Adipocyte (in vitro differentiated cells): ENCODE measurements at places on chromosomes 3 and 15.

- peak; percentile 92 for DNase-seq
Measured at GRCh38 chr15:40320931-40321371, 2.5 kb upstream of the INAFM2 start.

- DNase-seq: no peak
Measured at GRCh38 chr3:134991003-134991402, 195.9 kb downstream of the EPHB1 start.

- peak; percentile 34 for DNase-seq
Measured at GRCh38 chr3:194690501-194691372, 5.1 kb downstream of the FAM43A start.

GRCh38 chr3:13207578-13207922 is 134.3 kb upstream of the IQSEC1 start:
- DNase-seq: no peak

DNA sequence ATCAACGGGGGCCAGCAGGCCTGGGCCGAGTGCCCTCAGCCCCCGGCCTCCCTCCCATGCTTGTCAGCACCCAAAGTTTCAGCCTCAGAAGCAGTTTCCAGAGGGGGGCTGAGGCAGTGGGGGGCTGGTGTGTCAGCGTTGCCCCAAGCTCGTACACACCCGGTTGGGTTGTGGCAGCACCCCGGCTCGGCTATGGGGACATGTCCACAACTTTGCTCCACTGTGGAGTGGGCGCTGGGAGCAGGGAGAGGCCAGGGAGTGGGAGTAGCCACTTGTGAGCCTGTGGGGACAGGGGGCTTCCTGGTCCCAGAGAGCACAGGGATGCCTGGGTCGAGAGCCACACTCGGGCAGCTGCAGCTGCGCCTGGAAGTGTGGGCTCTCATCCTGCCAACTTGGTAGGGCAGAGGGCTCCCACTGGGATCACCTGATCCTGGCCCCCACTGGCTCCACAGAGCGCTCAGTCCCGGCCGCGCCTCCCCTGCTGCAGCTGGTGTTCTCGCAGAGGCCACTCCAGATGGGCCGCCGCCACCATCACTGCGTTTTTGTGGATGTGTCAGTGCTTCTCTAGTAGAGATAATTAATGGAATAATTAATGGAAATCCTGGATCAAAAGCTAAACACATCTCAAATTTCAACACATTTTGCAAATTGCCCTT is 75.1 kb downstream of the NR1D2 start:
- DNase-seq: no peak
